ENCODE measurements at places on chromosomes 13 and 19. TPM values are rescaled to one million over a fixed set of nuclear protein-coding genes. Genes with fewer than 3 reads are reported as not detected.
A peak's percentile ranks its signal among the peaks of the same experiment; 100 is the strongest.

GRCh38 chr19:35161434-35161743 is 6.9 kb downstream of the FXYD5 start:
- no peak for DNase-seq

GRCh38 chr19:55373993-55374757 is 2.5 kb upstream of the TMEM190 start:
- DNase-seq, result no peak

DNA sequence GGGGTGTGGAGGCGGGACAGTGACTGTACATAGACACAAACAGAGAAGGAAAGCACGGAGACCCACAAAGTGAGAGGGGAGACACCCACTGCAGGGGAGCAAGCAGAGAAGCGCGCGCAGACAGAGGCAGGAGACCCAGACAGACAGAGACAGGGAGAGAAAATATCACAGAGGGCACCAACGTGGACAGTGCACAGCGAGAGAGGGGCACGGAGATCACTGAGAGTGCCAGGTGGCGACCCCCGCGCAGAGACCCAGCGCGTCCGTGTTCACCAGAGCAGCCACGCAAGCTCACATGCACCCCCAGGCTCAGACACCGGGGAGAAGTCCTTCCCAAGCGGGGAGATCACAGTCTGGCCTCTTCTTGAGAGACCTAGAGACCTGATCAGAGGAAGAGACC is 1.4 kb upstream of the CACNG7 start:
- DNase-seq, result no peak

GRCh38 chr19:35693835-35694599 is 10.3 kb upstream of the ZBTB32 start:
- DNase-seq, result peak; percentile 77

Gene ZNF560
- polyA plus RNA-seq, result 0.38 TPM

Gene SERPINE3
- 0.47 TPM for polyA plus RNA-seq

Gene IRGC
- not detected for polyA plus RNA-seq

Gene CCL25
- polyA plus RNA-seq, result not detected

DNA sequence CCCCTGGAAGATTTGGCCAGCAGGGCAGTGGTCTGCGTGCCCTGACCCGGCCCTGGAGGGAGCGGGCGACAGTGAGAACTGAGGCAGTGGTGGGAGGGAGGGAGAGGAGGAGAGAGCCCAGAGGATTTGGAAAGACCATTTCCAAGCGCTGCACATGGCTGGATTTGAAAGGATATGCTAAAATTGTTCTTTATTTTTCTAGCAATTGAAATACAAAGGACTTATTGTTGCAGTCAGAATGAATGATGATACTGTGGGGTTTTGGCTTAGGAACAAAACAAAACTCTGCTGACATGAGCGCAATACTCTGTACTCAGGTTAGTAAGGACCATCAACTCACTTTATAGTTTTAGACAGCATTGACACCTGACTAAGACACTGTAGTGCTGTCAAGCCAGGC is 69.5 kb downstream of the TNFRSF19 start:
- DNase-seq, result no peak

- DNase-seq, result no peak
Measured at GRCh38 chr19:41708481-41708880, at the start of gene CEACAM5. Gene CEACAM5 (plus strand): TSS chr19:41708626. CDS start chr19:41708732, 106 bp downstream.

Gene C19orf38
- 2.8 TPM for polyA plus RNA-seq

- peak; percentile 76 for DNase-seq
Measured at GRCh38 chr19:16180611-16181010, 4.6 kb upstream of the FAM32A start.

DNA sequence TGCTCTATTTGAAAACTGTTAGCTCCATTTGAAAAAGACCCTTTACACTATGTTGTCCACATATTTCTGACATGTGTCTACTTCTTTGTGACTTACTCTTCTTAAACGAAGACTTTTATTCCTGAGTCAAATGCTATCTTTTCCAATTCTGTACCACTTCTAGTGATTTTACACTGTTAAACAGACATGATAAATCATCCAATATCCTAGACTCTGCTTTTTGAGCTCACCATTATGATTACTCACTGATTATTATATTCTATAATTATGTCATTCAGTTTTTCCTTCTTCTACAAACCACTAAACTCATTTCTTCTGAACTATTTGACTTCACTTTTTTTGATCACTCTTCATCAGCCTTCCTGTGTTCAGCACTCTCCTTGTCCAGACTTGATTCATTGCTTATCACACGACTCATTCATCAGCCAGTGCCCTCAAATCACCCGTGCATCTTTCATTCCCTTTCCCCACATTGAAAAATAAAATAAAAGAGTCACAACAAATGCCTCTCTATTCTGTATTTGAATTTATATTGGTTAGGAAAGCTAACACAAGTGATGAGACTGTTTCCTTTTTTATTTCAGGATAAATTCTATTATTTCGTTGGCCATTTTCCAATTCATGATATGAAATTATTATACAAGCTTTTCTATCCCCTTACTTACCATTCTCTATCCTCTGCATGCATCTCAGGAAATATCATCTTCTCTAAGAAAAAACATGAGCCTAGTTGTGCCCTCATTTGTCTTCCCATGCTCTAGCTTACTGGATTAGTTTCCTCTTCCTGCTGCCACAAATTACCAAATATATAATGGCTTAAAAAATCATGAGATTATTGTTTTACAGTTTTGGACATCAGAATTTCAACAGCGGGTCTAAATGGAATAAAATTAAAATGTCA is 1482.1 kb upstream of the MIR17HG start:
- DNase-seq, result no peak

GRCh38 chr13:36829753-36830152 is 10.7 kb downstream of the RFXAP start:
- DNase-seq, result no peak

GRCh38 chr13:59690857-59691500 is 472.7 kb downstream of the DIAPH3 start:
- no peak for DNase-seq

Gene ZNF816
- 7.3 TPM for polyA plus RNA-seq
